Mononuclear cell (primary cell): ENCODE measurements at places on chromosomes 1 and 21. TPM values are rescaled to one million over a fixed set of nuclear protein-coding genes. Genes with fewer than 3 reads are reported as not detected.

The INSRR gene
- total RNA-seq, result not detected

The RGS4 gene
- total RNA-seq, result not detected

The RNF207 gene
- 2.1 TPM for total RNA-seq

The KIAA1614 gene
- total RNA-seq, result 2.0 TPM

The APCS gene
- total RNA-seq, result not detected
